Erythroblast (primary cell): ENCODE measurements at places on chromosomes 2 and 18.

- DNase-seq: no peak
These were observed at the start of gene IL1RL2 for GRCh38 chr2:102186791-102187495. IL1RL2 (plus strand) TSS chr2:102187023; CDS start chr2:102187868, 845 bp downstream.

DNA sequence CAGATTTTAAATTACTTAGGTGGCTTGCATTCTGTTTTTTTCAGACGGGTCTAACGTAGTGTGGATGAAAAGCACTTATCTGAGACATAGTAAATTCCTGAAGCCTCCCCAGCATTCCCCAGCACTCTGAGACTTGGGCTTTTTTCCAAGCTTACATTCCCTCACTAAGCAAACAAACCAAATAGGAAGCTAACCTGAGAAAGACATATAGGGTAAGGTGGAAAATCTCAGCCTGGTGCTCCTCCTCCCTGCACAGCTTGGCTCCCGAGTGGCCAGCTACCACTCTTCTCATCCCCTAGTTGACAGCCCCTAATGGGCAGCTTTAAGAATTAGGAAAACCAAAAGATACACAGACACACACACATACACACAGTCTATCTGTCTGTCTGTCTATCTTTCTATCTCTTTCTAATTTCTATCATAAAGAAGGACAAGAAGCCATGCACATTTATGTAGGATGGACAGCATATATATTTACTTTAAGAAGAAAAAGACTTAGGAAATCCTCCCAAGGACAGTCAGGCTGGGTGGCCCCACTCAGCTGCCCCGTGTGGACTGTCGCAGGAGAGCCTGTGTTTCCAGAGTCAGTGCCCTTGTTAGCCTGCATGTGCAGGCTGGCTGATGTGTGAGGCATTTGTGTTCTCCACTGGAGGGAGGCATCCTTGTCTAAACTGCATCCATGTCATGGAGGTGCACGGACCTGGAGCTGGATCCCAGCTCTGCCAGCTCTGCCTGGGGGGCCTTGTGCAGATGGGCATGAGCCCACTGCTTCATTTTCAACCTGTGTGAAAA is 8.2 kb downstream of the CNNM3 start:
- DNase-seq: no peak

DNA sequence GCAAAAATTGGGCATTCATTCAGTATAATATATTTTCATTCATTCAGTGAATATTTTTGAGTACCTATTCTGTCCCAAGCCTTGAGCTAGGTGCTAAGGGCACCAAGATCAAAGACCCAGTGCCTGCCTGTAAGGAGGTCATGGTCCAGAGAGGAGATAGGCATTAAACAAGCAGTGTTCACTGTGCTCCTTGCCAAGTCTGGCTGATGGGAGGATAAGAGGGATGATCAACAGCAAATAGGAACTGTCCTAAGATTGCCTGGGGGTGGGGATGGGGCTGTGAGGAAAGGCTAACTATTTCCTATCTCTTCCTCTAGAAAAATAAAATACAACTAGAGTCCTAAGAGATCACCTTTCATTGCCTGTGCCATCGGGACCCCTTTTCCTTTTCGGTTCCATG is 60.4 kb downstream of the SETBP1 start:
- DNase-seq: no peak

DNA sequence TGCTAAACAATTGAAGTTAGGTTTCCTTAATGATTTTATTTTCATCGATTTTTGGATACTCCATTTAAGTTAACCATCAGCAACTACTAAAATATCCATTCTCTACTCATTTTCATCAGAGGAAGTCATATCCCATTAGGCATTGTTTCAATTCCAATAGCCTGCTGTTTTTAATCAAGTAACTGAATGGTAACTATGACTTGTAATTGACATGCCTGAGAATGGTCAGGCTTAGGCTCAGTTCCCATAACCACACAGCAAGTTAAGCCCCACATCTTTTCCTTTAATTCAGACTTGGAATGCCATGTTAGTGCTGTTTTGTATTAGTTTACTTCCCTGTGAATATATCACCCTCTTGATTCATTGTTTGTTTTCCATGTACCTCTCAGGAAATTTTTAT is 398.8 kb downstream of the ARHGAP15 start:
- no peak for DNase-seq

GRCh38 chr2:106642679-106643078 is 155.5 kb downstream of the CD8B2 start:
- no peak for DNase-seq

DNA sequence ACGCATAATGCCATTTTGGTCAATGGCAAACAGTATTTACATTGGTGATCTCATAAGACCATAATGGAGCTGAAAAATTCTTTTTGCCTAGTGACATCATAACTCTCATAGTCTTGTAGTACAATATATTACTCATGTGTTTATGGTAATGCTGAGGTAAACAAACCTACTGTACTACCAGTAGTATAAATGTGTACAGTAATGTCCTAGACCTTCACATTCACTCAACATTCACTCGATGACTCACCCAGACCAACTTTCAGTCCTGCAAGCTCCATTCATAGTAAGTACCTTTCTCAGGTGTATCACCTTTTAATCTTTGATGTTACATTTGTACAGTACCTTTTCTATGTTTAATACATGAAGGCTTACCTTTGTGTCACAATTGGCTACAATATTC is 558.2 kb upstream of the PIK3C3 start:
- DNase-seq: no peak

GRCh38 chr2:101734505-101735165 is 37.1 kb downstream of the MAP4K4 start:
- DNase-seq: no peak

- DNase-seq: no peak
These were observed 54.8 kb upstream of the PROKR1 start for GRCh38 chr2:68588589-68588988.

DNA sequence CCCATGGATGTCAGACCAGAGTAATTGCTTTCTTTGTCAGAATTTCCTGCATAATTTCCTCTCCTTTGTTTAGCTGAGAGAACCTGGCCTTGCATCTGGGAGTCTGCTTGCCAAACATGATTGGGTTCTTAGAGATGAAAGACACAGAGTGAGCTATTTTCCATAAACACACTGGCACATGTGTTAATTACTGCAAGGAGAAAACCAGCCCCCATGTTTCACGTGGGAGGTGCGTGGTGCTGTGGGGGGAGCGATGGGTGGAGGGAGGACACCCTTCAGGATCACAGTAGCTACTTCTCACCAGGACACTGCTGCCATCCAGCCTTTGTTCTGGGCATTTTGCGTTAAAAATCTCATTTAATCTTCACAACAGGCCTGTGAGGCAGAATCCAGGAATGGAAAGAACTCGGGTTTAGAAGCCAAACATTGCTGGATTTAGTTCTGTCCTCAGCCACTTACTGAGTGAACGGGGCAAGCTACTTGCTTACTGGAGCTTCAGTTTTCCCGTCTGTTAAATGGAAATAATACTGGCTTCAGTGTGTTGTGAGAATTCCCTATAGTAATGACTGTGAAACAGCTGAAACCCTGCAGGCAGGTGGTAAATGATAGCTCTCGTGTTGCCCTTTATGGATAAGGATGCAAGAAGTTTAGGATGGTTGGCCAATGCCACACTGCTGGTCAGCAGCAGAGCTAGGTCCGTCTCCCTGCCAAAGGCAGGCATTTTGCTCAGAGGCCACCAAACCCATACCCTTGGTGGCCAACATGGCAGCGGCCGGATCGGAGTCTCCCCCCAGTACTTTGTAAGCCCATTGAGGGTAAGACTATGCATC is 100.1 kb upstream of the ASAP2 start:
- DNase-seq: no peak

DNA sequence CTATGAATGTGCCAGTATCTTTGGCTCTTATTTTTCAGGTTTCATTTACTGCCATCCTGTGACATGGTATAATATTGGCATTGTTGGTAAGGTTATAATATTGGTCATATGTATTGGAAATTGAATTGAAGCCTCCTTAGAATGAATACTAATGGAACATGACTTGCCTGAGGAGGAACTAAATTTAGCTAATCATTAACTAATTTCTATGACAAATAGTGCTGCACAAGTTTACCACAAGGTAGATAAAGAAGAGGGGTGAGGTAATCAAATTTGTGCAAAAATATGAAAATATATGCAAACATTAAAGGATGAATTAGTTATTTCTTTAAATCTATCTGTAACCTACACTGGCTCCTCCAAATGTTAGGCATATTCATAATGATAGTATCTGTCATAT is 43.2 kb upstream of the ORC2 start:
- no peak for DNase-seq

- no peak for DNase-seq
These were observed 20.3 kb downstream of the KCNK3 start for GRCh38 chr2:26712486-26713465.

DNA sequence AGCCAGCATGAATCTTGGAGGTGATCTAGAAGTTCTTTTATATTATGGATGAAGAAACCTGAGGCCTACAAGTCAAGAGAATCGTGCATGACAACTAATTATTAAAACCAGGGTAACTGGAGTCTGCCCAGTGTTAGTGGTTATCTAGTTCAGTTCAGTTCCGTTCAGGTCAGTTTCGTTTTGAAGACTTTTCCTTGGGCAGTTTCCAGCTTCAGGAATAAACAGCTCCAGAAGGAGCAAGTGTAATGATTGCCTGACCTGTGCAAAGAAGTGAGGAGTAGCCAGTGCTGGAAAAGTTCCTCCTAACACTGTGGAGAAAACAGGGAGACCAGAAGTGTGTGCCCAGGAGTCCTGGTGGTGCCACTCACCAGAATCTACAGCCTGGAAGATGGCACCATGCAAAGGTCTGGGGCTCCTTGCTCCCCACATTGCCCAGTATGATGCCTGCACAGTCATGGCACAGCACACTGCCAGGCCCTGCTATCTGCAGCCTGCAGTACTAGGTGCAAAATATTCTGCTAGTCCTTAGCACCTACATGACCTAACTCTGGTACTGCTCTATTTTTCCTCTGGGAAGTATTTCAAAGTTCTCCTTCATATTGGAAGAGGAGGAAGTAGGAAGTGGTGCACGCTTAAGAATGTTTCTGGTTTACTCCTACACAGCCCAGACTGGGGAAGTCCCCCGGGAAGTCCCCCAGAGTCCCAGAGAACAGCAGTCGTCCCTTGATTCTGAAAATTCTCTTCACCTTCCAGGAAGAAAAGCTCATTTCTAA is 65.8 kb downstream of the SUMO1 start:
- DNase-seq: no peak

DNA sequence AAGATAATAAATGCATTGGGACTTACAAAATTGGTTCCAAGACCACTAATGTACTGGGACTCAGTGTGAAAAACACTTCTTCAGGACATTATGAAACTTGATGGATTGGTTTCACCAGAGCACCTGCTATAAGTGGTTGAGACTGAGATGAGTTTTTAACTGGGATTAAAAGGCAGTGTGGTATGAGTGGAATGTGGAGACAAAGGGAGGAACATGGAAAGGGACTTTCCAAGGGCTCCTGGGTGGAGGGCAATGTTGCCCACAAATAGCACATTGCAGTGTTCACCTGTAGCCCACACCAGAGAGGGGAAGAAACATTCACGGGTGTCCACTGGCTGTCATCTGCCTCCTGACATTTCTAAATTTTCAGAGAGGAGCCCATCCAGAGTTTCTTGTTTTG is 253.3 kb upstream of the TANK start:
- no peak for DNase-seq

DNA sequence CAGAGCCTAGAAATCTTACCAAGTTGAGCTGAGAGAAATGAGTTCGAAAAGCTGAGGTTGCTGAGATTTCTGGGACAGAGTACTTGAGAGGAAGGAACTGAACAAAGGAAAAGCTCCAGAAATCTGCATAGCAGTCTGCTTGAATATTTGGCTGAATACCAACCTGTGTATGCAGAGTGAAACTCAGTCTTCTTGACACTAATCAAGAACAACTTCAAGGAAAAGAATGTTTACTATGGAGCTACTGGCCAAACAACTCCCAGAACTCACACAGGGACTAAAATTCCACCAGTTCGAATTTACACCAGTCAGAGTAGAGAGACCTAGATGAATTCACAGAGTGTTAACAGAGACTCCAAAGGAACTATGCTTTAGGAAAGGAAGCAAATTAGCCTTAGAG is 66.5 kb downstream of the USP37 start:
- DNase-seq: no peak

DNA sequence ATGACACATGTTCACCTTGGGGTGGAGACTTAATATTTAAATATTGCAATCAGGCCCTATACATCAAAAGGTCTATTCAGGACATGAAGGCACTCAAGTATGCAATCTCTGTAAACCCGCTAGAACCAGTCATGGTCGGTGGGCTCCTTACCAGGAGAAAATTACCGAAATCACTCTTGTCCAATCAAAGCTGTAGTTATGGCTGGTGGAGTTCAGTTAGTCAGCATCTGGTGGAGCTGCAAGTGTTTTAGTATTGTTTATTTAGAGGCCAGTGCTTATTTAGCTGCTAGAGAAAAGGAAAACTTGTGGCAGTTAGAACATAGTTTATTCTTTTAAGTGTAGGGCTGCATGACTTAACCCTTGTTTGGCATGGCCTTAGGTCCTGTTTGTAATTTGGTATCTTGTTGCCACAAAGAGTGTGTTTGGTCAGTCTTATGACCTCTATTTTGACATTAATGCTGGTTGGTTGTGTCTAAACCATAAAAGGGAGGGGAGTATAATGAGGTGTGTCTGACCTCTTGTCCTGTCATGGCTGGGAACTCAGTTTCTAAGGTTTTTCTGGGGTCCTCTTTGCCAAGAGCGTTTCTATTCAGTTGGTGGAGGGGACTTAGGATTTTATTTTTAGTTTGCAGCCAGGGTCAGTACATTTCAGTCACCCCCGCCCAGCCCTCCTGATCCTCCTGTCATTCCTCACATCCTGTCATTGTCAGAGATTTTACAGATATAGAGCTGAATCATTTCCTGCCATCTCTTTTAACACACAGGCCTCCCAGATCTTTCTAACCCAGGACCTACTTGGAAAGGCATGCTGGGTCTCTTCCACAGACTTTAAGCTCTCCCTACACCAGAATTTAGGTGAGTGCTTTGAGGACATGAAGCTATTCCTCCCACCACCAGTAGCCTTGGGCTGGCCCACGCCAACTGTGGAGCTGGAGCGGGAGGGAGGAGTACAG is 108.1 kb downstream of the XRCC5 start:
- no peak for DNase-seq

- DNase-seq: no peak
These were observed 739.3 kb downstream of the SLC4A3 start for GRCh38 chr2:220366765-220367164.

DNA sequence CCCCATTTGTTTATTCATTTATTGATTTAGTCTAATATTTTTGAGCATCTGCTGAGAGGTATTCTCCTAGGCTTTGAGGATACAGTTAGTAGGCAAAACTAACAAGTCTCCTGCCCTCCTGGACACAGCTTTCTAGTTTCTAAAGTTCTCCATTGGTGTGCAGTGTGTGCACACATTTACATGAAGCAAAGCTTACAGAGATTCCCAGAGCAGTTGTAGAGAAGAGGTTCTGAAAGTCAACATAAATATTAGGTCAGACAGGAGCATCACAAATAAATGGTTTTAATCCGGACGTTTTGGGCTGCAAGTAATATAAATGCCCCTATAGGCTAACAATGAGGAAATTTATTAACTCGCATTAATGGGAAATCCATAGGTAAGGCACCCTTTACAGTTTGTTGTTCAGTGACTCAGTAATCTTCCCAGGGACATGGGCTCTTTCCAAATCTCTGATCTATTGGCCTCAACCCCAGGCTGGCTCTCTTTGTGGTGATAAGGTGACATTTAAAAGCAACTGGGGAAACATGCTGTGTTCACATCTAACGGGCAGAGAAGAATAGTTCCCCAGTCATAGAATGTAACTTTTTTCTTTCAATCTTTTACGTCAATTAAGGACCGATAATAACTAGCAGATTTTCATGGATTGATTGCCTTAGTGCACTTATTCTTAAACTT is 407.2 kb downstream of the PTPRM start:
- no peak for DNase-seq

- DNase-seq: no peak
These were observed 79.7 kb upstream of the TRIB2 start for GRCh38 chr2:12636837-12637581.
